ENCODE measurements at places on chromosomes 3 and 15.

DNA sequence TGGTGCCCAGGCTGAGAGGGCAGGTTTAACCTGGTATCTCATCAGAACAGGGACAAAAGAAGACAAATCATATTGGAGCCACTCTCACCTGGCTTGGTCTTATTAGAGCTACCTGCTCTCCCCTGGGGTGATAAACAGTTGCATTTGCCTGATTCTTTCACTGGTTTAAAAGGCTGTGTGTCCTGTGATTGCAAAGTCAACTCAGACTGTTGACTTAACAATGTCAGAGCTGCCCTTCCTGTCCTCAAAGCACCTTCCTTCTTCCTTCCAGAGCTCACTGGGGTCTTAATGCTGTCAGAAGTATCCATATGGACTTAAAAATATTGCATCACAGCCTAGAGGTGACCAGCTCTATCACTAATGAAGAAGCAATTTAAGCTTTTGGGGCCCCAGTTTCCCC lies 50.5 kb upstream of the MINAR1 start:
- DNase-seq, result no peak

DNA sequence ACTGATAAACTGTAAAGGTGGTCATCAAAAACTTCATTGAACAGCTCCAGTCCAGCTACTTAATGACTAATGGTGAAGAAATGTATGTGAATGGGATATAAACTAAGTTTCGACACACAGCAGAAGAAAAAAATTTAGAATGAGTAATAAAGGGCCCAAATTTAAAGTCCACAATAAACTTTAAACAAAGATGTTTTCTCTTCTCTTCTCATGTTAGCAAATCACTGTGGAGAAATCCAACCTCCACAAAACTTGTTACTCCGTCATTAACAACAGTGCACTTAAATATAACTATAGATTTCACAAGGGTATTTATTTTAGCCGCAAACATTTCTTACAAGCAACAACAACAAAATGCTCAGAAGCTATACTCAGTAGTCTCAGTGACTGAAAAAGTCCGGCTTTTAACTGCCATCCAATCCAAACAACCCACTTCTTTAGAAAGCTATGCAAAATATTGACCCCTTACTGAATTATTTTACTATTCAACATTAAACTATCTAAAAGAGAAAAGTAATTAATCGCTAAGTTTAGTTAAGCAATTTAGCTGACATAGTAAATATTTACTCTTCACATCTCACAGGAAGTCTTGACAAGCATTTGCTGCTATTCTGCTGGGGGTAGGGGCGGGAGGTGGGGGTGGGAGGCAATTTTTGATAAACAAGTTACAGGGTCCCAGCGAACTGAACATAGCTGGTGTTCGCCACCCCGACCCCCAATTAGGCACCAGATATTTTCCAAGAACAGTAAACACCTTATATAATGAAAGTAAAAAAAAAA lies 2.4 kb downstream of the IGF2BP2 start:
- DNase-seq, result no peak

- DNase-seq, result no peak
Measured at GRCh38 chr3:34998902-34999301, 640.4 kb upstream of the ARPP21 start.

- DNase-seq, result no peak
Measured at GRCh38 chr3:44969828-44970179, 6.2 kb downstream of the ZDHHC3 start.

DNA sequence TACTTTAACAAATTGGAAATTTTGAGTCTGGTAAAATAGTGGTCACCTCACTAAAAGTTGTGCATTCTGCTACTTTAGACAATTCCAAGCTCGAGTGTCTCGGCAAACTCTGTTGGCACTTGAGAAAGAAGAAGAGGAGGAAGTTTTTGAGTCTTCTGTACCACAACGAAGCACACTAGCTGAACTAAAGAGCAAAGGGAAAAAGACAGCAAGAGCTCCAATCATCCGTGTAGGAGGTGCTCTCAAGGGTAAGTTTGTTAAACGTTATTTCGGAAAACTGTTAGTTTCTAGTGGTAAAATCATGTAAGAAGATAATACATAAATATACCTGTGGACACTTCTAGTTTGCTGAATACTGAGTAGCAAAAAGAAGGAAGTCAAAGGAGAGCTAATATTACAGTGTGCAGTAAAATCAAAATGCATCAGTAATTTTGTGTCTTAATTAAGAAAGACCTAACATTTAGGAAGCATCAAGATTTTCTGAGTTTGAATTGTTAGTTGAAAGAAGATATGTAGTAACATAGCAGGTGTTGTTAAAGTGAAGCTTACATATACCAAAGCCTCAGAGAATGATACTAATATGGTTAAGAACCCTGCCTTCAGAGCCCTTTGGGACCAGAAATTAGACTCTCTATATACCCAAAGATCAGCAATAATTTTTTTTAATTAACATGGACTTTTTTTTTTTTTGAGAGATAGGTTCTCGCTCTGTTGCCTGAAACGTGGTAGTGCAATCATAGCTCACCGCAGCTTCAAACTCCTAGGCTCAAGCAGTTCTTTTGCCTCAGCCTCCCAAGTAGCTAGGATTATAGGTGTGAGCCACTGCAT lies 23.0 kb downstream of the BUB1B start:
- no peak for DNase-seq

DNA sequence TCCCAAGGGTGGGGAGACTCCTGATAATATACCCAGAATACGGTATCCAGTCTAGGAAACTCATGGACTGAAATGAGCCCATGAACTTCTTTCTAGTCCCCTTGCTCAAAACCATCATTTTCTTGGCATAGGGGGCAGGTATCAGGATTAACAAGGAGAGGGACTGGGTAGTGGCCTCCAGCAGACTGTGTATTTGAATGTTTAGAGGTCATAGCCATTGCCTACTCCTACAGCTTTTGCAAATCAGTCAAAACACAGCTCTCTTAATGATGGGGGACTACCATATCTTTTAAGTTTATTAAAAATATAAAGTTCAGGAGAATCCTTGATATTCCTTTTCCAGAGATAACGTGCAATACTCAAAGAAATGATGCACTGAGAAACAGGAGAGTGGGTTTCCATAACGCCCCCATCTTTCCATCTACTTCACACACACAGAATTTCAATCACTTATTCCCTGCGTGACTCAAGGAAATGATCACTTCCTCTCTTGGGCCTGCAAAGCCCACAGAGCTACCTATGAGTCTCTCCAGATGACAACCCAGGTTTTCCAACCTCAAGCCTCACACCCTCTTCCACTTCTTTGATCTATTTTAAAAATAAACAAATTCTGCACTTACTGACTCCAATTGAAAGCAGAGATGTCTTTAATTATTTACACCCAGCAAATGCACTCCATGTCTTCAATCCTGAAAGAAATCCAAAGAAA lies 584.0 kb upstream of the LMCD1 start:
- DNase-seq, result no peak

- DNase-seq, result no peak
Measured at GRCh38 chr3:166986000-166986399, 394.1 kb downstream of the ZBBX start.

DNA sequence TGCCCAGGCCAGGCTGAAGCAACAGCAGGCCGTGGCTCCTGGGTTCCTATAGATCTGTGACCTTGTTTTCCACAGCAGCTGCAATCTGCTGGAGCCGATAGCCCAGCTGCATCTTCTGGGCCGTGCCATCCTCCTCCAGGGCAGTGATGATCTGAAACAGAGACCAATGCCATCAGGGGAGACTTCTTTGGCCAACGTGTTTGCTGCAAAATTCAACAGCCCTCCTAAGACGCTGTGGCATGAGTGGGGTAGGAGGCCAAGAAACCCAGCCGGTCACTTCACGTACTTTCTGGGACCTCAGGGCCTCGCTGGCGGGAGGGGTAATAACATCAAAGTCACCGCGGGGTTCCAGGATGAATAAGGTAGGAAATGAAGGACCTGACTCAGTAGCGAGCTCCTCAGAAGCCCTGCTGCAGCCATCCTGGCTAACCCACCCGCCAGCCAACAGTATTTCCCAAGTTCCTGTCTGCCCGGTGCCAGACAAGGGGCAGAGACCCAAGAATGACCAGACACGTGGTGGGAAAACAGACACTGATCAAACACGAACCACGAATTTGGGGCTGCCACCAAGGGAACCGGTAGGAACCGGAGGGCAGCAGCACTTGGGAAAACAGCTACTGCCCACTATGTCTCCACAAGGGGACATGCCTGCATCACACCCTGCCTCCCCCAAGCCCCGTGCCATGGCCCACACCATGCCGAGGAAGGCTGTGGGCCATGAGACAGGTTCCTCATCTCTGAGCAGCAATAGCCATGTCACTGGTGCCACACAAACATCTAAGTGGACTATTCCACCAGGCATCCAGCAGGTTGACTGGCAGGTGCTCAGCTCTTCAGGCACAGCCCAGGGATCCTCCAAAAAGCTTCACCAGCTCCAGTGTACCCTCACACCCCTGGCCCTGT lies 25.2 kb downstream of the PLXNB1 start:
- no peak for DNase-seq

DNA sequence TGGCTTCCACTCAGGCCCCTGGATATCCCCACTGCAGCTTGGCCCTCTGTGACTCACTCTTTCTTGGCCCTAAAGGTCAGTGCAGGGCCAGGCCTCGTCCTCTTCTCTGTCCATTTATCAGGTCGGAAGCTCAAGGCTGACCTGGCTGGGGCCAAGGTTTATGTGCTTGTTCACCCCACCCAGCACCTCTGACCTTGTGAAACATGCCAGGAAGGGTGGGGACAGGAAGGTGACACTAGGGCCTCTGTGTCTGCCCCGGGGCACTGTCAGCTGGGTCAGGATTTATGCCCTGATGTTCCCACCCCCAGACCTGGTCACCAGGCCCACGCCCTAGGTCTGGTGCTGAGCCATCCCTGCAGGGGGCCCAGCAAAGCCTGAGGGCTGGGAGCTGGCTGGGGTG lies 103.8 kb downstream of the FBLN2 start:
- no peak for DNase-seq

DNA sequence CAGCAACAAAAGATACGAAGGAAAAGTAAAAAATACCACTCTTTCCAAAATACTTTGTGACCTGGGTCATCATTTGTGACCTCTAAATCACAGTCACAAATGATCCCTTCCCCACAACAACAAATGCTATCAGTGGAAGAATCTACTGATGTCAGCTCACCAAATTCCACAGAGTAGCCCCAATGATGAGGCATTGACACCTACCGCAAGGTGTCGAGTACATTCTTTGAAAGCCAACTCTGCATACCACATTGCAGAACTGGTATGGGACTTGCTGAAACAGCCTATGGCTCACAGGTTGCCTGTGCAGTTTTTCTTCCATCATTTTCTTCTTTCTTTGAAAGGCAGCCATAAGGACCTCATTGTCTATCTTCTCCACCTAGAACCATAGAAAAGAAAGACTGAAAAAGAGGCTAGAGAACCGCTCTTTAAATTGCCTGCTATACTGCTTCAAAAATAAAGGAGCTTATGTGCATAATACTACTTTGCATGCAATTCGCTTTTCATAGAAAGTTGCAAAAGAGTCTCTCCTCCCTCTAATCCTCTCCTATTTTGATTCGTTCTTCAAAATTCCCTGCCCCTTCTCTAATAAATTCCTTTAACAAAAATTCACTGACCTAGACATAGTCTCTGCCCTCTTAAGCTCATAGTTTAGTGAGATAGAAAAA lies 21.4 kb upstream of the KPNA1 start:
- DNase-seq, result peak; percentile 97

- DNase-seq, result no peak
Measured at GRCh38 chr3:105626739-105627138, 242.1 kb downstream of the CBLB start.

DNA sequence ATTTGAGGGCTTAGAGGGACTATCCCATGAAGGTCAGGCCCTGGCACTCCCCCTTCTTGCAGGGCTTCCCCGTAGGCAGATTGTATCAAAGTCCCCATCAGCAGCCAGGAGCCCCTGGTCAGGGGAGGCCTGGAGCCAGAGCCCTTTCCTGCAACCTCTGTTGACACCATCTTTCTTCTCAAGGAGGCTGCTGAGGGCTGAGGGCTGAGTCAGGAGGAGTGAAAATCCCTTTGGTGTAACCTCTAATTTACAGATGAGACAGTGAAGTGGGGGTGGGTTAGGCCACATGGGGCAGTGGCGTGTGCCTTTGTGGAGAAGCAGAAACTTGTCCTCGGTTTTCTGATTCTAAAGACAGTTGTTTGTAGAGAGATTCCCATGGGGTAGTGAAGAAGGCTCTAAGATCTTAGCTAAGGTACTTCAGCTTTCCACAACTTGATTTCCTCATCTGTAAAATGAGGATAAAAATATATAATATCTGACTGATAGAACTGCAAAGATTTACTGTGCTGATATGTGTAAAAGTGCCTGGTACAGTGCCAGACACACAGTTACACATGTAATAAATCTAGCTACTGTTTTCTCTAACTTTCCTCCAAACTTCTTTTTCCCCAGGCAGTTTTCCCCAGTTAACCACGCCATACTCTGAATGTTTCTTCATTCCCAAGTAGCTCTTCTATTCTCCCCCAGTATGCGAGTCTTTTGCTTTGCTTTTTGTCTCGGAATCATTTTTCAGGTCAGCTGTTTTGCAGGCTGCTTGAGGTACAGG lies 249.4 kb upstream of the TPM1 start:
- DNase-seq, result peak; percentile 39

DNA sequence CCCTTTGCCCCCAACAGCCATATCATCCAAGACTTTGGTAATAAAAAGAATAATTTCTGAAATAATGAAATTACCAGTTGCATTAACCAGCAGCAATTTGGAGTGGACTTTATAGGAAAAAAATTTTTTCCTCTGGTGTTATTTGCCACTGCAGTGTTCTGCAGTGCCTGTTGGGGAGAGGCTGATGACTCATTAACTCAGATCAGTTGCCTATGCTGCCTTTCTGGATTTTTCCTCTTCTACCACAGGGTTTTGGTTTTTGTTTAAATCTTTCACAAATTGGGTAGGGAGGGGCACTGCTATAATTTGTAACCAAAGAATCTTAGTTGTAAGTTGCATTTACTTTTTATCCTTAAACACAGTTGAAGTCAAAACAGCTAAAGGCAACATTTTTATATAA lies 22.7 kb downstream of the ATP6V1A start:
- no peak for DNase-seq

GRCh38 chr3:196611761-196612483 lies 27.6 kb upstream of the NRROS start:
- DNase-seq, result peak; percentile 73

DNA sequence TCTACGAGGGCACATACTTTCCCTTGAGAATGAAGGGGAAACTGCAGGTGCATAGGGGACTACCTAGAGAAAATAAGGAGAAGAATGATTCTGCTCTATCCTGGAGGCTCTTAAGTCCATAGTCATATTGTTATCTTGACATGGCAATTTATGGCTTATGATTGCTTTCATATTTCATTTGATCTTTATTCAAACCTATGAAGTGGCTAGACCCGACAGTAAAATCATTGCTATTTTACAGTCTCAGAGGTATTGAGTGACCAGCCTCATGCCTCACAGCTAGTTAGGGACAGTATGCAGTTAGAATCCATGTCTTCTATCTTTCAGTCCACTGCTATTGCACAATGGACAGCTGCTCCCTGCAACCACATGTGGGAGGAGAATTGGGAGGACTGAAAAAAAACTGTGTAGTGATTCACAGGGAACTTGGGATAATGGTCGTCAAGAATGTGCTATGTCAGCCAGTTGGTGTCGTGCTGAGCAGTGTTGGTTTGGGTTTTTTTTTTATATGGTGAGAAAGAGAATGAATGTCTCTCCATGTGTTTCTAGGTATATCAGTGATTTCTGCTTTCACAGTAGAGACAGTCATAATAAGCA lies 63.2 kb upstream of the SPPL2A start:
- DNase-seq, result peak; percentile 60

- DNase-seq, result no peak
Measured at GRCh38 chr15:92772061-92772460, 116.5 kb upstream of the FAM174B start.

GRCh38 chr15:64092864-64093626 lies 593 bp downstream of the CIAO2A start:
- DNase-seq, result peak; percentile 78

GRCh38 chr3:183987000-183987600 lies 30.6 kb downstream of the ABCC5 start:
- no peak for DNase-seq

All from mesendoderm (in vitro differentiated cells).